ENCODE measurements at places on chromosomes 2 and 18. TPM values are rescaled to one million over a fixed set of nuclear protein-coding genes. Genes with fewer than 3 reads are reported as not detected.

DNA sequence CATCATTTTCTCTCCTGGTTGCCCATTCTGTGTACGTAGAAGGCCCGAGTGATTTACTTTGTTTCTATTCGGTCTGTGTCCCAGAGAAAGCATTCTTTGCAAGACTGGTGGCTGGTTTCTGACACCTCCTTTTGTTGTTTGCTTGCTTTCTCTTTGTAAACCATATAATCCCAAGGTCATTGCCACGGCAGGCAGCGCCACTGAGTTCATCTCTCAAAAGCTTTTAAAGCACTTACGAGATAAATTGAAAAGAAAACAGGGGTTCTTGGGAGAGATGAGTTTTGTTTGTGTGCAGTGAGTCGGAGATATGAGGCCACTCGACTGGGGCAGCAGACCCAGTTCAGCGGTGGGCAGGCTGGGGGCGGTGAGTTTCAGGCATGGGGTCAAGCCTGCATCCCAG is 137.6 kb downstream of the NCK2 start:
- ATAC-seq: no peak

DNA sequence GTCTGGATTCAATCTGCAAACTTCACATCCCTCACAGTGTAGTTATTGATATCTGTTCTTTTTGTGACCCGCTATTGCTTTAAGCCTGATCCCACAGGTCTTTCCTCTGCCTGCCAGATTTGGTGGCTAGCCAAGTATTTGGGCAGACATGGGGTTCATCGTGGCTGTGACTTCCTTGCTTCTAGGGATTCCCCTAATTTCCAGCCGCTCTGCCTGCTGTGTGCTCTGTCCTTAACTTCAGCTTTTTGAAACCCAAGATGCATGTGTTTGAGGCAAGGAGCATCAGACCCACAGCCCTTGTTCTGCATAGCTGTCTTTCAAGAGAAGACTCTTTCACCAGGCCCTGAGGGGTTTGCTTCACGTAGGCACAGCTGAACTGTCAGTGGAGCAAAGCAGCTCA is 54.2 kb downstream of the NCAPH start:
- peak; percentile 28 for ATAC-seq

GRCh38 chr2:237421542-237422116 is 7.7 kb upstream of the COL6A3 start:
- peak; percentile 96 for ATAC-seq

CHRNA1 gene
- total RNA-seq: 0.13 TPM

COL6A3 gene
- total RNA-seq: 30.7 TPM

Measured in activated T-helper 17 cell treated with anti-CD3 and anti-CD28 coated beads, Interleukin-2, amount 50 U/mL, for 72 hours (primary cell).